Activated CD8-positive, alpha-beta memory T cell treated with anti-CD3 and anti-CD28 coated beads for 1 hour (primary cell): ENCODE measurements at places on chromosomes 3 and 15.

GRCh38 chr3:38653685-38654537 lies 4.4 kb upstream of the SCN5A start:
- no peak for DNase-seq

DNA sequence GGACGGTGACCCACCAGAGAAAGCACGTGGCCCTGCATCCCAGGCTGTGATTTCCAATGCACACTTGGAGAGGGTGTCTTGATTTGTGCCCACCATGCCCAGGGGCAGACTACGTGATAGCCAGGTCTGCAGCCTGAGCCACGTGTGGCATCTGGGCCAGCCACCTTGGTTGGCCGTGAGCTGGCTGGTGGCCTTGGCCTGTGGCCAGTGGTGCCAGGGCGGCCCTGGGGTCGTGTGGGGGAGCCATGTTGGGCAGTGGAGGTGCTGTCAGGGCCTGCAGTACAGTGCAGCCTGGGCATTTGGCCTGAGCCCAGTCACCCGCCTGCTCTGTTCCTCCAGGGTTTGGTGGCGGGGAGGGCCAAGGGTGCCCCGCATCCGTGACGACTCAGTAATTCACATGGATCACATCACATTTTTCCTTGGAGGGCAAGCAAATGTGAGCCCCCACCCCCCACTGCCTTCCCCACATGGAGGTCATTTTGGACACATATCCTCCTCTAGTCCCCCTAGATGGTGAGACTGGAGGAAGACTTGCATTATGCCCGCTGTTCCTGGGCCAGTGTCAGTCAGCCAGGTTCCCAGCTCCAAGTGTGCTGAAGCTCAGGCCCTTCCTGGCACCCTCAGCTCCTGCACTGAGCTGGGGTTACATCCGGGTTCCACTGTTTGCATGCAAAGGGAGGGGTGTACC lies 201.4 kb downstream of the UBE3A start:
- DNase-seq = no peak

- DNase-seq = no peak
These were observed 108.0 kb downstream of the CMSS1 start for GRCh38 chr3:99925584-99926230.

GRCh38 chr3:152589644-152590043 lies 245.3 kb upstream of the P2RY1 start:
- DNase-seq = no peak

DNA sequence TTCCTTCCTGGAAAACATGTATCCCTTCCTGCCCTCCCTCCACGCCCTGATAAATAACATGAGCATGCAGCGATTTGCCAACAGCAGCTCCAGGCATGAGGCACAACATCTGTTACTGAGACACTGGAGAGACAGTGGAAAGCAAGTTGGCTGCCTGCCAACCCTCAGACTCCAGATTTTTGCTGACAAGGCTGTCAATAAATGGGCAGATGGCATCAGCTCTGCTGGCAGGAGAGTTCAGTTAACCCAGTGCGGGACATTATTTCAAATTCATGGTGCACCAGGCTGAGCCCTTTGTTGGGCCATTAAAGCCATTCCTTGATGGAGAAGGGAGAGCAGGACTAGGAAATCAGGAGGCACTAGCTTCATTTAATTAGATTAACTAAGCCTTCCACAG lies 293.3 kb downstream of the MEX3B start:
- DNase-seq = no peak

DNA sequence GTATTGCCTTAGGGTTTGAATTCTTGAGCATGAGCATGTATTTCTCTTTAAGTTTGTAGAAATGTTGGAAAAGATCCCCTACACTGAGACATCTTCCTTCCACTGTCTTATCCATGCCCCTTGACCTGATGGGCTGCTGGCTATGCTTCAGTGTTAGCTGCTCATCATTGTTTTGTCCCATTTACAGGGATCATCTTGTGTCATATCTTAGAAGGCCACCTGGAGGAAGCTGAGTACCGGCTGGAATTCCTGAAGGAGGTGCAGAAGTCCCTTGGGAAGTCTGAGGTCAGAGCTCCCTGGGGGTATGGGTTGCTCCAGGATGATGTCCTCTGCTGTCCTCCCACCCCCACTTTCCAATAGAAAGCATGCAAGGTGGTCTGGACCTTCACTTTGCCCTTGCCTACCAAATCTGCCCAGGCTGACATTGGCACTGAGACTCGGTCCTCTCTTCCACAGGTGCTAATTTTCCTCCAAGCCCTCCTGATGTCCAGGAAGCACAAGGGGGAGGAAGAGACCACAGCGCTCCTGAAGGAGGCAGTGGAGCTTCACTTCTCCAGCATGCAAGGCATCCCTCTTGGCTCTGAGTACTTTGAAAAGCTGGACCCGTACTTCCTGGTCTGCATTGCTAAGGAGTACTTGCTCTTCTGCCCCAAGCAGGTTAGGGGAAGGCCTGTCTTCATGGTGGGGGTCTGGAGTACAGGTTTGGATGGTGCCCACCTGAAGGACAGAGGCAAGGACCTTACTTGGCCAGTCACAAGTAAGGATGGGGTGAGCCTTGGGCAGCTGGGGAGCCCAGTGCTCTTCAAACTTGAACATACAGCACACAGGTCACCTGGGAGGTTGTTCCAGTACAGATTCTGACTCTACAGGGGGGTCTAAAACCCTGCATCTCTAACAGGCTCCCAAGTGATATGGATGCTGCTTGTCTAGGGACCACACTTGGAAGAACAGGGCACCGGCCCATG lies 17.7 kb downstream of the TTC21A start:
- DNase-seq = no peak

DNA sequence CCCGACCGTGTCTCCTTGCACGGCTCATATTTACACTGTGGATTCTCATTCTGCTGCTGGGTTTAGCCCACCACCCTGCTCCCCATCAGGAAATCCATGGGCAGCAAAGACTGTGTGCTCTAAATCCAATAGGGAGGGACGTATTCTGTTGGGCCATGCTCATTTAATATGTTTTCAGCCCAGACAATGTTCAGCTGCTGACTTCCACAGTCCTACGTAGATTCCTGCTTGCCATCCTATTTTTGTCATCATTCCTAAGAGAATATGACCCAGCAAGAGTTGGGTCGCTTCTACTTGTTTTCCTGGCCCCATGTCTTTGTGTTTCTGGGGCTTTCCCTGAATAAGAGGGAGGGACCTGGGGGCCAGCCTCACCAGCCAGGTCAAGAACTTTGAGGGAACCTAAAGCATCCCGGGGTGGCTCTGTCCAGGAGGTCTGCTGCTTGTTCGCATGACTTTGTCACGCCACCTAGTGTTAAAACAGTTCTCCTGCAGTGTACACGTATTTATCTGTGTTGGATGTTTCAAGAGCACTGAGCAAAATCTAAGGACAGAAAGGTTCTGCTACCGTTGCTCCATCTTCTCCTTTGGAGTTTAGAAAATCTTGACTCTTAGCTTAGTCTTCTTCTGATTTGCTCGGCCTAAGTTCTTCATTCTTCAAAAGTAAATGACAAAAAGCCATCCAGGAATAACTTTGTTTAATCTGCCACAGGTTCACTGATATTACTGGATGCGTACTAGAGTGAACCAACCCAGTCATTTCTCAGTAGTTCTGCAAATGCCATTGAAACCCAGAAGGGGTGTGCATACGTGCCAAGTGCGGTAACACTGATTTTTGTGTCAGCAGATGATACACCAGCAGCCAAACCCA lies 79.8 kb upstream of the NR2E3 start:
- DNase-seq = no peak

GRCh38 chr3:70056081-70056480 lies 56.5 kb downstream of the SAMMSON start:
- DNase-seq = no peak

DNA sequence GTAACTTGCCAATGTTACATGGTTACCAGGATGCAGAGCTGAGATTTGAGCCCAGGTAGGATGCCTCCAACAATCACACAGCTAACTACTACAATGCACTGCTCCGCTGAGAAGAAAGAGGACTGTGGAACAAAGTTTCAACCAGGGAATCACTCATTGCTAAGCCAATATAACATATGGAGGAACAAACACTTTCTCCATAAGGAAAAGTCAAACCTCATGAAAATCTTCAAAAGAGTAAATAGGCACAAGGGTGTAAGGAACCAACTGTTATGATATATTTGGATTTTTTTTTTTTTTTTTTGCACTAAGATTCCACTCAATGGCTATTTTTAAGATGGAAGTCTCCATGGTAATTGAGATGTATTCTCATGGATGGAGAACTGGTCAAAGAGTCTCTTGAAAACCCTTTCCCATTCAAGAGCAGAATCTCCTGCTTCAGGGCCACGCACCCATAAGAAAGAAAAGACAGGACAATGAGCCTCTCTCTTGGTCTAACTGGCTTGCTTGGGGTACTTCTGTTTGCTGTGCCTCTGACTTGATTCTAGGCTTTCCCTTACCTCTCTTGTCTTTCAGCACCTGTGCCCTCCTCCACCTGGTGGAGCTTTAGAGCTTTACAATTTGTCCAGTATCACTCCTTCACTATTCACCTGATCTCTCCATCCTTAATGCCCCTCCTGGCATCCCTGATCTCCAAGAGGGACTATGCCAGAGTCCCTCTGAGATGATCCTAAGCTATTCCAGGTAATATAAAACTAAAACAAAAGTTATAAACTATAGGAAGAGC lies 252.8 kb downstream of the NTRK3 start:
- DNase-seq = no peak

DNA sequence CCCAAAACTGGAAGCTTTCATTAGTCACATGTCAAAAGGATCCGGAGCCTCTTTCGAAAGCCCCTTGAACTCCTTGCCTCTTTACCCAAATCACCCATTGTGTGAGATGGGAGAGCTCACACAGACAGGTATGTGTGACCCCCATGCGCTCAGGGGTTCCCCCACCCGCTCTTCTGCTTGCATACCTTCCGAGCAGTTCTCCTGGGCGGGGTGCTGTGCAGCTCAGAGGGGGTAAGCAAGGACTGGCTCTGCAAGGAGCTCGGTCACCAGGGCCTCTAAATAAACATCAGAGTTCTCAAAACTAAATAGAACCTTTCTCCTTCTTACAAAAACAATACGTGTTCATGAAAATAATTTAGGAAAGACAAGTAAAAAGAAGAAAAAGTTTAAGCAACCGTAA lies 55.7 kb downstream of the PXYLP1 start:
- no peak for DNase-seq
